ENCODE measurements at places on chromosomes 13 and 19.
A peak's percentile ranks its signal among the peaks of the same experiment; 100 is the strongest.

- DNase-seq, result no peak
Measured at GRCh38 chr19:17796013-17796837, 1.3 kb downstream of the B3GNT3 start.

- no peak for DNase-seq
Measured at GRCh38 chr19:574658-575526, 2.5 kb downstream of the BSG start.

- DNase-seq, result no peak
Measured at GRCh38 chr19:32650671-32651070, 24.3 kb downstream of the ANKRD27 start.

DNA sequence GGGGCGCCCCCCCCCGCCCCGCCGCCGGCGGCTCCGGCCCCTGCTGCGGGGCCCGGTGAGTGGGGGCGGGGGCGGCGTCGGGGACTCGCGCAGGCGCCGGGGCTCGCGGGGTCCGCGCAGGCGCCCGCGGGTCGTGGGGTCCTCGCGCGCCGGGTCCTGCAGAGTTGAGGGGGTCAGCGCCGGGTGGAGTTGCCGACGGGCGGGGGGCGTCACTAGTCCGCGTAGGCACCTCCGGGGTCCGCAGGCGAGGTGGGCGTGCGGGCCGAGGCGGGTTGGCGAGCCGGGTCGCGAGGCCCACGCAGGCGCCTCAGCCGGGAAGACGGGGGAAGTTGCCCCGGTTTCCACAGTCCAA is 365 bp downstream of the PPP6R1 start:
- peak; percentile 53 for DNase-seq

GRCh38 chr13:110525328-110526319 is 35.9 kb downstream of the RAB20 start:
- no peak for DNase-seq

DNA sequence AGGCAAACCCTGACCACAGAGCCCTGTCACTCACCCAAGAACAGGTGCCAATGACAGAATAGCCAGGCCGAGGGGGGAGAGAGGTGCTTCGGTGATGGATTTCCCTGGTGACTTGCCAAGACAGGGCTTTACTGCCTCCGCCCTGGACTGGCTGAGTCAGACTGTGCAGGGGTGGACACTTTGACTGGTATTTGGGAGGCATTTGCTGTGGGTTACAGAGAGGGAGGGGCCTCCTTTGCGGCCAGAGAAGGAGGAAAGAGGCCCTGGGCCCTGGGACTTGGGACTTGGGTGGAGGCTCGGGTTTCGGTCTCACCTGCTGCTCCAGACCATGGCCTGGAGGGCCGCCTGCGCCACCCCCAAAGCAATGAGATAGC is 4.6 kb upstream of the EPS8L1 start:
- no peak for DNase-seq

DNA sequence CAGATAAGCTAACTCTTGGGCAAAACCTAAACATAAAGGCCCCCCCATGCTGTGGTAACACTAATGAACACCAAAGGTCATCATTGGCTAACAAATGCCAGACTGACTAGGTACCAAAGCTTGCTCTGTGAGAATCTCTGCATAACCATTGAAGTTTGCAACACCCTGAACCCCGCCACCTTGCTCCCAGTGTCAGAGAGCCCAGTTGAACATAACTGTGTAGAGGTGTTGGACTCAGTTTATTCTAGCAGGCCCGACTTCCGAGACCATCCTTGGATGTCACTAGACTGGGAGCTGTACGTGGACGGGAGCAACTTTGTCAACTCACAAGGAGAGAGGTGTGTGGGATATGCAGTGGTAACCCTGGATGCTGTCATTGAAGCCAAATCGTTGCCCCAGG is 602.2 kb downstream of the UQCRFS1 start:
- DNase-seq, result no peak

- DNase-seq, result no peak
Measured at GRCh38 chr19:8148410-8149260, 757 bp downstream of the FBN3 start.

- DNase-seq, result no peak
Measured at GRCh38 chr13:98575009-98575903, 1.7 kb downstream of the STK24 start.

- no peak for DNase-seq
Measured at GRCh38 chr13:31094331-31095015, 67.2 kb downstream of the HSPH1 start.

DNA sequence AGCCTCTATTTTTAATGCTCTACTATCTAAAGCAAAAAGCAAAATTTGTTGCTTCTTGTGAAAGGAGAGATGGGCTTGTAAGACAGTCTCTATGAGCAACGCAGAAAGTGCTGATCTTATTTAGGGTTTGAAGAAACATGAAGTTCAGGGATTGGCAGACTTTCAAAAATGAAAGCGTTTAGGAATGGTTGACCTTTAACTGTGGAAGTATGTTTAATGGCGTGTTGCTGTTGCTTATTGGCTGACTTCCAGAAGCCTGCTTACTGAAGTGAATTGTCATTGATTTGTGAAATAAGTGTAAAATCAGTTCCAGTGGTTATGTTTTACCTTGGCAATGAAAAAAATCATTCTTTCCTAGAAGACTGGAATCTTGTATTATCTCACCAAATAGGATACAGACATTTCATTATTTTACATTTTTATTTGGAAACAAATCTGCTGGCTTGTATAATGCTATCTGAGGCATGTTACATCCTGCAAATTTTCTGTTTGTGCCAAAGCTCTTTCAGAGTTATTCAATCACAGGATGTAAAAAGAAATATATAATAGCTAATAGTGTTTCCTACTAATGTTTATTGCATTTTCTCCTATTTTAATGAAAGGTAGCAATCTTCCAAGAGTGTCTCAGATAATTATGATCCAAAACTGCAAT is 221.3 kb upstream of the SLITRK6 start:
- no peak for DNase-seq

DNA sequence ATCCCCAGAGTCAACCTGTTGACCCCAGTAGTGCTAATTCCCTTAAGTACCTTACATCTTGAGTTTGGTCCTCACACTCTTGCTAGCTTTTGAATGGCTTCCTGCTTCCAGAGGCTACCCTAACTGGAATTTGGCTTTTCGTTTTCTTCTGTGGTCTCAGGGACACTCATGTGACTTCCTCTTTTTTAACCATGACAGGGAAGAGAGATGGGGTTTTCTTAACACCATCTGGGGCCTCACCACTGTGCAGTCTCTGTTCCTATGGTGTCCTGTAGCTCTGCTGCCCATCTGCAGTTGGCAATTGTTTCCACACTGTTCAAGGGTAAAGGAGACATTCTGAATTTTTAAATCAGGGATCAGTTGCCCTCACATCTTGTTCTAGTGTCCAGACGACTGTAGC is 66.7 kb downstream of the SLC10A2 start:
- DNase-seq, result no peak

Measured in CD4-positive, alpha-beta T cell treated with Interleukin-21 for 1 hour (primary cell).